ENCODE measurements at places on chromosomes 1 and 21. TPM values are rescaled to one million over a fixed set of nuclear protein-coding genes. Genes with fewer than 3 reads are reported as not detected.
A peak's percentile ranks its signal among the peaks of the same experiment; 100 is the strongest.

GRCh38 chr1:182408435-182409075, 8.1 kb upstream of the TEDDM1 start:
- H3K4me3 ChIP-seq: no peak overlapping the region
- no peak for DNase-seq
- no peak overlapping the region for H3K27ac ChIP-seq
- peaks cover 8% of the 10 kb centered on the region for H3K4me1 ChIP-seq

GRCh38 chr1:62070384-62071011, 124.2 kb upstream of the L1TD1 start:
- no peaks in the 10 kb centered on the region for H3K27me3 ChIP-seq
- DNase-seq: peak; percentile 37
- no peak overlapping the region for H3K4me3 ChIP-seq

GRCh38 chr1:186770421-186770820, 58.3 kb upstream of the PLA2G4A start:
- H3K27me3 ChIP-seq: no peaks in the 10 kb centered on the region
- no peak overlapping the region for H3K4me3 ChIP-seq
- DNase-seq: no peak
- no peak overlapping the region for H3K27ac ChIP-seq
- no peaks in the 10 kb centered on the region for H3K36me3 ChIP-seq

DNA sequence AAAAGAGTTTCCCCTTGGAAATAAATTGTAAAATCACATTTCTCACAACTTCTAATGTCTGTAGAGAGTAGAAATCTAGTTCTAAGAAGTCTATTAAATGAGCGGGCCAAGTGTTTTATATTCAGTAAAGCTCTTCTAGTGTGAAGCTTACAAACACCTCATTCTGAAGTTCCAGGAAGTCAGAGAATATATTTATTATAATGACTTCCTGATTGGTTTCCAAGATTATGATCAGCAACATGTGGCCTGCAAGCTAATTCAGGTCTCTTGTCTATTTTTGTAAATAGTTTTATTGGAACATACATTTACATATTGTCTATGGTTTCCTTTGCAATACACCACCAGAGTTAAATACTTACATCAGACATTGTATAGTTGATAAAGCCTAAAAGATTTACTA, 603.9 kb downstream of the AMY1C start:
- no peaks in the 10 kb centered on the region for H3K27me3 ChIP-seq
- no peak for DNase-seq
- no peak overlapping the region for H3K4me3 ChIP-seq
- no peak overlapping the region for H3K27ac ChIP-seq
- H3K36me3 ChIP-seq: no peaks in the 10 kb centered on the region
- H3K4me1 ChIP-seq: no peaks in the 10 kb centered on the region

GRCh38 chr21:45766055-45766454, 122.5 kb downstream of the PCBP3 start:
- no peak for DNase-seq
- H3K4me1 ChIP-seq: no peaks in the 10 kb centered on the region
- H3K4me3 ChIP-seq: no peak overlapping the region
- H3K36me3 ChIP-seq: no peaks in the 10 kb centered on the region
- no peak overlapping the region for H3K27ac ChIP-seq
- peaks cover 8% of the 10 kb centered on the region for H3K27me3 ChIP-seq

- no peak for DNase-seq
- H3K27me3 ChIP-seq: peaks cover 39% of the 10 kb centered on the region
- H3K4me1 ChIP-seq: no peaks in the 10 kb centered on the region
- H3K36me3 ChIP-seq: no peaks in the 10 kb centered on the region
Measured at GRCh38 chr1:42385283-42385682, 4.7 kb downstream of the RIMKLA start.

- no peak for DNase-seq
- H3K27ac ChIP-seq: no peak overlapping the region
- H3K36me3 ChIP-seq: no peaks in the 10 kb centered on the region
- no peaks in the 10 kb centered on the region for H3K4me1 ChIP-seq
Measured at GRCh38 chr1:81756872-81757271, 43.9 kb upstream of the ADGRL2 start.

GRCh38 chr1:54968551-54968950, 11.9 kb upstream of the TMEM61 start:
- no peak overlapping the region for H3K4me3 ChIP-seq
- no peak for DNase-seq

DNA sequence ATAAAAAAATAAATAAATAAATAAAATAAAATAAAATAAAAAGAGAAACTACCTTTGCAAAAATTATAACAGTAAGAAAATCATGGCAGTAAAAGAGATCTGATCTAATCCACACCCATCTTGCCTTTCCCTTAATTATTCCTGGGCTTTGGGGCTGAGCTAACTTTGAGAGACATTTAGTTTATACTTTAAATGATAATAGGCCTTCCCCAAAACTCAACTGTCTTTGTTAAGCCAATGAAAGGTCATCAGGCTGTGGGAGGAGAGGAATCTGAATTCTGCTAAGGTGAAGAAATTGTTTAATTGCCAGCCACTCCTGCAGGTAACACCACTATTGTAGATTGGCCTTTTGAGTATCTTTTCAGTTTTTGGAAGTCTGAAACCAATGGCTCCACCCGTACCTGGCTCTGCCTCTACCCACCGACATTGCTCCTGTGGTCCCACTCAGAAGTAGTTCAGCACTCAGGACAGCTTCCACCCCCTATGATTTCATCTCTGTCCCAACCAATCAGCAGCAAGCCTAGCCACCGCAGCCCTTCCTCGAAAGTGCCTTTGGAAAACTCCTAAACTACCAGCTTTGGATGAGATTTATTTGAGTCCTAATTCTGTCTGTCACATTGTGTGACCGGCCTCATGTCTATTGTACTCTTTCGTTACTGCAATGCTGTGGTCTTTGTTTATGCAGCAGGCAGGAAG, 23.0 kb upstream of the PNRC2 start:
- DNase-seq: no peak
- no peak overlapping the region for H3K27ac ChIP-seq
- no peaks in the 10 kb centered on the region for H3K4me1 ChIP-seq
- no peaks in the 10 kb centered on the region for H3K27me3 ChIP-seq
- peaks cover 6% of the 10 kb centered on the region for H3K36me3 ChIP-seq

DNA sequence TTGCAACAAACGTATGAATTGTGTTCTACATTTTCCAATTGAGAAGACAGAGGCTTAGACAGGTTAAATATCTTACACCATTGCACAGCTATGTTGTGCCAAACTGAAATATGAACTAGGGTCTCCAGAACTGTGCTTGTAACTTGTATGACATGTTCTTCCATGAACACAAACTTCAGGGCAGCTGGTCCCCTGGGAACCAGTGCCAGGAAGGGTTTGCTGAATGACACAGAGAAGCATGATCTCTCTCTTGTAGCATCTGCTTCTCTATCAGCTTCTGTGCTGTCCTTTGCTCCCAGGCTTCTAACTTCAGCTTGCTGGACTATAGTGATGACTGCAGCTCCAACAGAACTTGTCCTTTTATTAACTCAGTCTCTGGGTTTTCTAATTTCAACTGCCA, 385.5 kb downstream of the SIPA1L2 start:
- H3K36me3 ChIP-seq: no peaks in the 10 kb centered on the region
- no peaks in the 10 kb centered on the region for H3K4me1 ChIP-seq
- no peaks in the 10 kb centered on the region for H3K27me3 ChIP-seq
- no peak for DNase-seq
- H3K4me3 ChIP-seq: no peak overlapping the region

- peaks cover 33% of the 10 kb centered on the region for H3K27me3 ChIP-seq
- no peak overlapping the region for H3K4me3 ChIP-seq
- no peak for DNase-seq
- H3K4me1 ChIP-seq: peaks cover 3% of the 10 kb centered on the region
Measured at GRCh38 chr1:29785137-29785527, 548.8 kb downstream of the PTPRU start.

GRCh38 chr1:14265495-14265894, 333.0 kb upstream of the KAZN start:
- no peak overlapping the region for H3K27ac ChIP-seq
- H3K27me3 ChIP-seq: no peaks in the 10 kb centered on the region

DNA sequence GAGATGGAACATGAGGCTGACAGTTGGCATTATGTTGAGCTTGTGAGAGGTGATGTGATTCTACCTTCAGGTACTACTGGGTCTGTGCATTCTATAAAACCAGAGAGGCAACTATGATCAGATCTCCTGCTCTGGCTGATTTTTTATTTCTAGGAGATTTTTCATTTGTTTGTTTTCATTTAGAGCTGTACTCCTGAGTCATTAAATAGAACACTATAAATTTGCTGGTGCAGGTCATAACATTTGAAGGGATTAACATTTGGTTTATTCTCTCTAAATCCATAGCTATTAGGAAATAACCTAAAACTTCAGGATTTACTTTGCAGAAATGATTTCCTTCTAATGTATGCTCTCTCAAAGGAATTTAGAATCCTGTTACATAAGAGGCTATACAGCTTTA, 42.9 kb downstream of the MAGI3 start:
- DNase-seq: no peak
- no peaks in the 10 kb centered on the region for H3K36me3 ChIP-seq
- H3K4me3 ChIP-seq: no peak overlapping the region
- H3K4me1 ChIP-seq: peaks cover 16% of the 10 kb centered on the region
- no peak overlapping the region for H3K27ac ChIP-seq

GRCh38 chr1:71964188-71964587, 318.2 kb downstream of the NEGR1 start:
- no peaks in the 10 kb centered on the region for H3K36me3 ChIP-seq
- H3K4me1 ChIP-seq: no peaks in the 10 kb centered on the region
- DNase-seq: no peak
- H3K4me3 ChIP-seq: no peak overlapping the region

DNA sequence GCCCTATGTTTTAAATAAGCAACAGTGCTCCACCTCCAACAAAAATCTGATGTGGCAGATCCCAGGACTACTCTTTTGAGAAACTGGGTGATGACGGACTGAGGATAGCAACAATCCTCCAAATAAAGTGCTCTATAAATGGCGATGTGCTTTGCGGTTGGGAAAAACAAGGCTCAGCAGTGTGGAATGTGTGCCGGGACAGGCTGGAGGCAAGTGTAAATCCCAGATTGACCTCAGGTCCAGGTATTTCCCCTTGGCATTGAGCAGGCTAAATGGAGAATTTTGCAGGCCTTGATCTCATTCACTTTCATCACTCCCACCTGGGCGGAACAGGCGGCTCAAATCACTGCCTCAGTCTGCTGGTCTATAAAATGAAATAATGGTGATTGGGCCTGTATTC, 35.1 kb downstream of the LRRC42 start:
- no peaks in the 10 kb centered on the region for H3K4me1 ChIP-seq
- no peak for DNase-seq
- H3K27me3 ChIP-seq: no peaks in the 10 kb centered on the region
- H3K4me3 ChIP-seq: no peak overlapping the region
- H3K36me3 ChIP-seq: no peaks in the 10 kb centered on the region
- H3K27ac ChIP-seq: no peak overlapping the region

DNA sequence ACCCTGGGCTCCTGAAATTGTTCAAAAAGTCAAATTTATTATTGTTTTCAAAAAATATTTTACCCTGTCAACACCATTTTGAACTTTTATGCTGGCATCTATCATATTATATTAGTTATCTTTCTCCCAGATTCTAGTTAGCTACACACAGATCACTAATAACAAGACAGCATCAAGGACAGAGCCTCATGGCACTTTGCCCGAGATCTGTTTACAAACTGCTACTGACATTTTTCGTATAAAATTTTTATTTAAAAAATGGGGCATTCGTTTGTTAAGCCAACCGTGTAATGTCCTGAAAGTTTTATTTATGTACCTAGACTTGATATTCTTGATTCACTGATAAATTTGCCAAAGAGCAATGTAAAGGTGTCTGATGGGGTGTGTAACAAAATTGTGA, 78.1 kb downstream of the PLPPR5 start:
- no peak for DNase-seq
- H3K36me3 ChIP-seq: no peaks in the 10 kb centered on the region
- no peak overlapping the region for H3K27ac ChIP-seq
- no peaks in the 10 kb centered on the region for H3K4me1 ChIP-seq

DNA sequence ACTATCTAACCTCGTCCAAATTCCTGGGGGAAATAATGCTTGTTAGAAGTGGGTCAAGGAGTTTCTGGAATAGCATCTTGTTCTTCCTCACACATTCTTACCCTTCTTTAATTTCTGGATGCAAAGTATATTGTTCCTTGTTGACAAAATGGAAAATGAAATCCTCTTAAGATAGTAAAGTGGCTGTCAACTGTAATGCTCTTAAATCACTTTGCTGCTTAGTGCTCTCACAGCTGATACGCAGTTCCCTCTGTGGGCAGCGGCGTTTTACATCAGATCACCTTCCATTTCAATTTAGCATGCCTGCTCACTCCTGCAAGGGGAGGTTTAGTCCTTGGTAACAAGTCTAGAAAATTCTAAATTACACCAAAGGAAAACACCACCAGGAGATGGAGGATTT, 113.1 kb downstream of the DNM3 start:
- H3K27ac ChIP-seq: no peak overlapping the region
- H3K27me3 ChIP-seq: peaks cover 15% of the 10 kb centered on the region
- no peak overlapping the region for H3K4me3 ChIP-seq
- H3K36me3 ChIP-seq: no peaks in the 10 kb centered on the region
- DNase-seq: no peak

GRCh38 chr1:37949524-37950152, 2.8 kb upstream of the INPP5B start:
- no peak for DNase-seq
- H3K36me3 ChIP-seq: peaks cover 7% of the 10 kb centered on the region

DNA sequence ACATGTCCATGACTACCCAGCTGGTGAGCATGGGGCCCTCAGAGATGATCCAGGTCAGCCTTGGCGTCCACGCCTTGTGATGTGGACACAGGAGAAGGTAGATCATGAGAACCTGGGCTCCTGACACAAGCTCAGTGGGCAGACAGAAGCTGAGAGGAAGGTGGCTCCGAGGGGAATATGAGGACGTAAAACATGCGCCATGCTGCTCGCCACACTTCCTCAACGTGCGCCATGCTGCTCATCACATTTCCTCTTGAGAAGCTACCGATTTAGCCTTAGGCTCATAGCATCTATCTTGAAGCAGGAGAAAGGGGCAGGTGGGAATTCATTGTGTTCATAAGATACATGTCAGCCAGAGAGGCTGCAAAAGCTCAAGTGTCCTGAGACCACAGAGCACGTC, 176.9 kb downstream of the KAZN start:
- no peaks in the 10 kb centered on the region for H3K36me3 ChIP-seq
- no peak overlapping the region for H3K27ac ChIP-seq

GRCh38 chr1:6208723-6209660, 3.1 kb downstream of the RNF207 start:
- H3K27ac ChIP-seq: no peak overlapping the region
- no peaks in the 10 kb centered on the region for H3K27me3 ChIP-seq
- DNase-seq: no peak
- no peaks in the 10 kb centered on the region for H3K36me3 ChIP-seq
- H3K4me1 ChIP-seq: no peaks in the 10 kb centered on the region

ACTA1 gene
- not detected for total RNA-seq

OLFML2B gene
- not detected for total RNA-seq

LCK gene
- total RNA-seq: not detected

CD48 gene
- total RNA-seq: not detected

FH gene
- total RNA-seq: 215 TPM

AQP10 gene
- total RNA-seq: not detected

CCDC190 gene
- total RNA-seq: not detected

FMO3 gene
- total RNA-seq: not detected

RGL1 gene
- 2.3 TPM for total RNA-seq

TDRD10 gene
- not detected for total RNA-seq

HAPLN2 gene
- not detected for total RNA-seq

PYHIN1 gene
- not detected for total RNA-seq

Measured in MCF 10A (cell line).